Esophagus muscularis mucosa (tissue), 4 donors: ENCODE measurements at places on chromosomes 1 and 21. TPM values are rescaled to one million over a fixed set of nuclear protein-coding genes. Genes with fewer than 3 reads are reported as not detected.

Gene AK5
- 2.5 TPM for total RNA-seq

Gene PDPN
- total RNA-seq = 11.6 TPM

Gene LINGO4
- total RNA-seq = not detected

- no peak for DNase-seq
Measured at GRCh38 chr1:62989497-62989896, 205.6 kb downstream of the ATG4C start.
